Amniotic epithelial cell (primary cell): ENCODE measurements at places on chromosomes 7 and 10.

GRCh38 chr10:12179606-12180170 lies 16.0 kb downstream of the NUDT5 start:
- no peak for DNase-seq

DNA sequence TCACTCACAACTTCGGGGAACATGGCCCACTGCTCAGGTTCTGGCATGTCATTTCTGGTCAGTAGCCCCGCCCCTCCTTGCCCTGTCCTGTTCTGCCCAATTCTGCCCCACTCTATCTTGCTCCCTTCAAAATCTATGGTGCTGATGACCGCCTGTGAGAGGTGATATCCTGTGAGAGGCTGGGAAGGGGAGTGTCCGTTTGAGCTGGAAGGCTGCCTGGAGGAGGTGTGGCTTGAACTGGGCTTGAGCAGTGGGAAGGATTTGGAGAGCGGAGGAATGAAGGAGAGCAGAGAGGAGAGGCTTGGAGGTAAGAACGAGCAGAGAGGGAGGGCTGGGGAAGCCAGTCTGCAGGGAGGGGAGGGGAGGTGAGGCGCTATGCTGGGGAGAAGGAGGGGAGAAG lies 145.3 kb downstream of the RPS24 start:
- peak; percentile 16 for DNase-seq

DNA sequence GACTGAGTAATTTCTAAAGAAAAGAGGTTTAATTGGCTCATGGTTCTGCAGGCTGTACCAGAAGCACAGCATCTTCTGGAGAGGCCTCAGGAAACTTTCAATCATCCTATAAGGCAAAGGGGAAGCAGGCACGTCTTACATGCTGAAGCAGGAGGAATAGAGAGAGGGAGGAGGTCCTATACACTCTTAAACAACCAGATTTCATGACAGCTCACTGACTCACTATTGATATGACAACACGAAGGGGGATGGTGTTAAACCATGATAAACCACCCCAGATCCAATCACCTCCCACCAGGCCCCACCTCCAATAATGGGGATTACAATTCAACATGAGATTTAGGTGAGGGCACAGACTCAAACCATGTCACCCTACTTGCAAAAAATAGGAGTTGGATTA lies 201.5 kb downstream of the CDK14 start:
- peak; percentile 39 for DNase-seq

DNA sequence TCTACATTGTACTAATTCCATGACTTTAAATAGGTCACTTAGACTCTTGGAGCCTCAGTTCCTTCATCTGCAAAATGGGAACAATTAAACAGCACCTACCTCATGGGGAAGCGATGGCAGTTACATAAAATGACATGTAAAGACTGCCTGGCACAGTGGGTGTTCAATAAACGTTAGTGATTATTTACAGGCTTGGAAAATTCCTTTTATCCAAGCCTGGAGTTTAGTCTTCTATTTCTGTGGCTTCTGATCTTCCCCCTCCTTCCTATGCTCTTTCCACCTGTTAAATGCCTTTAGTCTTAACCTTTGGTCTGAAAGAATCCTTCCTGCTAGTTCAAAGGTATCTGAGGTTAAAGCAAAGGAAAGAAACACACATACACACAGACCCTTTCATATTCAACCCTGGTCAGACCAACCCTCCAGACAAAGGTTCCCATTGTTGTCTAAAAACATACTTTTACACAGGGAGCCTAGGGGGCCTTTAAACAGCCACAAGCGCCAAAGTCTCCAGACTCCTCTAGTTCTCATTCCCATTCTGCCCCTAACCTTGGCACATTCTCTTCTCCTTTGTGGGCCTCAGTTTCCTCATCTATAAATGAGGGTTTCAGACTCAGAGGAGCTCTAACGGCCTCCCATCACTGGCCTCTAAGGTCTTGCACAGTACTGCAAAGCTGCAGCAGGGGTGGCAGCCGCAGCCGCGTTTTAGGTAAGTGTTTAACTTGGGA lies 21.4 kb downstream of the SORBS1 start:
- DNase-seq = no peak

DNA sequence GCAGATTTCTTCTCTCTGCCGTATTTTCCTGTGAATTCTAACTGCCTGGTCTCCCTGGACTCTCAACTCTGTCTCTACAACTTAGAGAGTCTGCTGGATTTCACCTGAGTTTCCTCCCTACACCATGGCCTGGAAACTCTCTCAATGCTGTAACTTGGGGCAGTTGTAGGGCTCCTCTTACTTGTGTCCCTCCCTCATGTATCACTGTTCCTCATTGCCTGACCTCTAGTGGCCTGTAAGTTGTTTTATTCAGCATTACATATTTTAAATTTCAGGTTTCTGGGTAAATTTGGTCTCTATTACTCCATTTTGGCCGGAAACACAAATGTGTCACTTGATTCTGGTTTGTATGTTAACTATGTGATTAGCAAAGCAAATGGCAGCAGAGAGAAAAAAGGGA lies 70.9 kb downstream of the DYNC1I1 start:
- DNase-seq = no peak

DNA sequence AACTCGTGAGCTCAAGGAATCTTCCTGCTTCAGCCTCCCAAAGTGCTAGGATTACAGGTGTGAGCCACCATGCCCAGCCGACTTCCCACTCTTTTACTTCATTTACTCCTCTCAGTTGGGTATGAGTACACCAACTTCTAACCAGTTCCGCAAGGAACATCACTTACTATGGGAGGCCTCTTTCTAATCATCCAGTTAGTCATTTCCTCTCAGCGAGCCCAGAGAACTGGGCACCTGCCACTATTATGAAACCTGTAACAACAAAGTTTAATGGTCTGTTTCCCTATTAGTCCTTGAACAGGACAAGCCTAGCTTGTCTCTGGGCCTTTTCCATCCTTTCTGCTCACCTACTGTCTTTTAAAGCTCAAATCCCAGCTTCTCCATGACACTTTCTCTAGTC lies 88.8 kb downstream of the DNMBP start:
- peak; percentile 76 for DNase-seq
